ENCODE measurements at places on chromosomes 3 and 15. TPM values are rescaled to one million over a fixed set of nuclear protein-coding genes. Genes with fewer than 3 reads are reported as not detected.

GRCh38 chr3:8882642-8883041, 80.6 kb downstream of the RAD18 start:
- DNase-seq, result no peak

DNA sequence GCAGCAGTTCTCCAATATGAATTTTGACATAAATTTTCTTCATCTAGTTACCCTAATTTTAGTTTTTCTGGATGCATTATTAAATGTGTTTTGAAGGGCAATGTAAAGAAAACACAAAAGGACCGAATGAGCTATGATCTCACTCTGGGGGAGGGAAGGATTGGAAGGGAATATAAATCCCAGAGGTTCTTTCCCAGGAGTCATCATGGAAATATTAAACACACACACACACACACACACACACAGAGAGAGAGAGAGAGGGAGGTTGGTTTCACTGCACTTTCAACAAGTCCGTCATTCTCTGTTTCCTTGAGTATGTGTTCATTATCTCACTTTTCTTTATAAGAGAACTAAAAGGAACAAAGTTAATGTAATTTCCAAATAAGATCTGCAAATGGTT, 70.7 kb upstream of the DCBLD2 start:
- DNase-seq, result no peak

DNA sequence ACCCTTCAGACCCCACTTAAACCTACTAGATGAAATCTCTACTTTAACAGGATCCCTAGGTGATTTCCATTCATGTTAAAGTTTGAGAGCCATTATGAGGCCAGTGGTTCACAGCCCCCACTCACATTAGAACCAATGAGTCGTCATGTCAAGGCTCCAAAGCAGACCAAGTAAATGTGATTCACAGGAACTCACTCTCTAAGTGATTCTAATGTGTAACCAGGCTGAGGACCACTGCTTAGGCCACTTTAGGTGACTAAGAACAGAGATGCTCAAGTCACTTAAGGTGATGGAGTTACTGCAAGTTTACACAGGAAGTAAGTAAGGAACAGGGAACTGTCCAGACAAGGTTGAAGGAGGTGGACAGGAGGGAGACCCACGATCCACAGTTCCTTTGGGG, 7.7 kb downstream of the GALNT15 start:
- DNase-seq, result no peak

- DNase-seq, result no peak
These were observed 34.7 kb downstream of the NUP210 start for GRCh38 chr3:13385373-13385965.

Gene VILL
- polyA plus RNA-seq, result 14.9 TPM

All from left renal cortex interstitium (tissue), 4 donors.